Immature natural killer cell (primary cell): ENCODE measurements at places on chromosomes 3 and 15. TPM values are rescaled to one million over a fixed set of nuclear protein-coding genes. Genes with fewer than 3 reads are reported as not detected.
A peak's percentile ranks its signal among the peaks of the same experiment; 100 is the strongest.

CCR5 gene
- polyA plus RNA-seq, result not detected

SLC22A14 gene
- polyA plus RNA-seq, result not detected

TUSC7 gene
- polyA plus RNA-seq, result not detected

GRCh38 chr3:157572559-157573270 is 69.5 kb upstream of the VEPH1 start:
- H3K27me3 ChIP-seq, result no peaks in the 10 kb centered on the region
- no peaks in the 10 kb centered on the region for H3K36me3 ChIP-seq
- no peak overlapping the region for H3K27ac ChIP-seq
- DNase-seq, result peak; percentile 4
- H3K4me1 ChIP-seq, result no peaks in the 10 kb centered on the region

GRCh38 chr15:70179309-70179892 is 81.7 kb upstream of the TLE3 start:
- no peak for DNase-seq
- peaks cover 2% of the 10 kb centered on the region for H3K27me3 ChIP-seq
- H3K4me1 ChIP-seq, result no peaks in the 10 kb centered on the region
- H3K36me3 ChIP-seq, result no peaks in the 10 kb centered on the region
- H3K4me3 ChIP-seq, result no peak overlapping the region

DNA sequence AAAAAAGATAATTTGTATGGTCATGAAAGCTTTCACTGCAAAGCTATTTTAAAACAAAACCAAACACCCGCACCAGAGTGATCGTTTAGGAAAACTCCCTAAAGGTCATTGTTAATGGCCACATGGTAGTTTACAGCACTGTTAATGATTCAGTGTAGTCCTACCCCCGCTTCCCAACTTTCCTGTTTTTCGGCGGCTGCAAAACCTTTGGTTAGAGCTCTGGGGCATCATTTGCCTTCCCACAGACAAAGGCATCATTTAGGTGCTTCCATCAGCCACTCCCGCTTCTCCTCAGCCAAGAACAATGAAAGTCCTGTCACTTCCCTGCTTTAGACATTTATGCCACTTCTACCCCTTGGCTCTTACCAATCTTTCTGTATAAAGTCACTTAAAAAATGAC is 10.6 kb downstream of the MELTF start:
- H3K36me3 ChIP-seq, result no peaks in the 10 kb centered on the region
- no peak for DNase-seq
- H3K4me3 ChIP-seq, result no peak overlapping the region
- H3K27me3 ChIP-seq, result peaks cover 1% of the 10 kb centered on the region

- H3K36me3 ChIP-seq, result peaks cover 21% of the 10 kb centered on the region
- H3K4me1 ChIP-seq, result peaks cover 5% of the 10 kb centered on the region
- H3K27me3 ChIP-seq, result no peaks in the 10 kb centered on the region
- peak overlapping the region; percentile 20 for H3K27ac ChIP-seq
- H3K4me3 ChIP-seq, result no peak overlapping the region
Observed at GRCh38 chr3:45852828-45853227, 10.9 kb upstream of the LZTFL1 start.

- H3K4me1 ChIP-seq, result no peaks in the 10 kb centered on the region
- no peaks in the 10 kb centered on the region for H3K36me3 ChIP-seq
- no peak for DNase-seq
- H3K27me3 ChIP-seq, result peaks cover 2% of the 10 kb centered on the region
- no peak overlapping the region for H3K27ac ChIP-seq
Observed at GRCh38 chr15:100862162-100862561, 17.5 kb upstream of the ALDH1A3 start.
